Hypothalamus (tissue), 51 donors: ENCODE measurements at places on chromosomes 11 and 22.

GRCh38 chr11:20821046-20821445 is 151.7 kb downstream of the NELL1 start:
- no peak for DNase-seq

GRCh38 chr11:121163658-121164308 is 62.7 kb downstream of the TECTA start:
- DNase-seq = no peak

DNA sequence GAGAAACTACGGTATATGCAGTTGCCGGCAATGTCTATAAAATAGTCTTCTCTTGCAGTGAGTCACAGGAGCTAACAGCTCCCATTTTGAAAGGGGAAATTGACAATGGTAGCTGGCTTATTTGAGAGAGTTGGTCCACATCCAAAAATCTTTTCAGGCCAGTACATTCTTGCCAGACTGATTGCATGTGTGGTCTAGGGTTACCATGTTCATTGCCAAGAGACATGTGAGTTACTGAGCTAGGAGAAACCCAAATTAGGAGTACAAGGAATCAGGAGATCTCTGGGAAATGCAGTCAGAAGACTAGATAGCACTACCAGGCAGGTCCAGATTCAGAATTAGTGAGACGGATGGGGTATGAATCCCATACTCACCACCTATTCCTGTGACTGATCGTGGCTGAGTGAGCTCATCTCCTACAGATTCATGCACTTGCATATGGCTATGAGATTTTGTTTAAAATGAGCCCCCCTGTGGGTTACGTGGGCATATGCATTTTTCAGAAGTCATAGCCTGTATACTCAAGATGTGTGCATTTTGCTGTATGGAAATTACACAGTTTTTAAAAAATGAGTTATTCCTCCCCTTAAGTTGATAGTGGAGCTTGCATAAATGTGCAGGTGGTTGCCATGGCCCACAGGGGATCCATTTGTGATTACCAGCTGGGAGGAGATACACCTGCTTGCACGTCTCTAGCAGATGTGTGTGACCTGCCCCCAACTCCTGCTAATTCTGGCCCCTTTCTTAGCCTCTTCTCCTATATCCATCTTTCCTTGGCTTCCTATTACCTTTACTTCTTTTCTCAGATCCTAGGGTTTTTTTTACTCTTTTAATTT is 102.7 kb downstream of the COMMD9 start:
- no peak for DNase-seq

DNA sequence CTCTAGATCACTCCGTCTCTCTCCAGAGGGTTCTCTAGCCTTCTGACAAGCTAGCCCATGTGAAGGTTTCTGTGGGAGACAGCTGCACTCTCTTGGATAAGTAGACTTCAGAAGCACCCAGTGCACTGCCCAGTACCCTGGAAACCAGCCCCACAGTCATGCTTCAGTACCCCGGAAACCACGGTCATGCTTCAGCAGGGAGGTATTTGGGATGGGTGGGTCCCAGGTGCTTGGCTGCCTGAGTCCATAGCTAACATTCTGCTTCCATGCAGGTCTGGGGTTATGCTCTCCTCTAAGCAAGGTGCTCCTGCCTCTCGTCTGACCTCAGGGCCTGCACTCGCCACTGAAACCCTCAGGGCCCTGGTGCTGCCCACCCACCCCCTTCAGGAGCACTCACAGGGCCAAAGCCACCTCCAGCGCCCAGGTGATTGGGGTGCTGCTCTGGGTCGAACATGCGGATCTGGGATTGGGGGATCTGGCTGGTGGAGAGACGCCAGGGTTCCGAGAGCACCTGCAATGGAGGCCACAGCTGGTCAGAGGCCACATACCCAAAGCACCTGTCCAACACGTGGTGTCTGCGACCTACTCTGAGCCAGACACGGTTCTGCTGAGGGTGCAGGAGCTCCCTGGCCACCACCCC is 7.3 kb upstream of the SYCE3 start:
- DNase-seq = no peak

- no peak for DNase-seq
Observed at GRCh38 chr11:100574894-100575769, 112.0 kb upstream of the ARHGAP42 start.

- DNase-seq = no peak
Observed at GRCh38 chr11:30295178-30295885, 27.6 kb upstream of the ARL14EP start.

DNA sequence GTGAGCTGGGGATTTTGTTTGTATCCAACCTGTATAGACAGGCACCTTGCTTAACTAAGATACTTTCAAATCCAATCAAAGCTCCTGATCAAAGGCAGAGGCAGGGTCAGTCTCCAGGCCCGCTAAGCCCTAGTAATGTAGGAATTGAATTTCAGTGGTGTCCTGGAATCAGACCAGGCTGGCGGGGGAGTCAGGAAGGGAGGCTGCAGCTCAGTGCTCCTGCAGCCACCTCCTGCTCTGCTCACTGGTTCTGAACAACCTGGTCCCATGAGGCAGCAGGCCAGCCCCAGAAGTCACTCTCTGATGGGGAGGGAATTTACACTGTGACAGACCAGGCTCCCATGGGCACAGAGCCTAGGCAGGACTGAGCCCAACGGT is 38.5 kb upstream of the GALNT18 start:
- DNase-seq = no peak

DNA sequence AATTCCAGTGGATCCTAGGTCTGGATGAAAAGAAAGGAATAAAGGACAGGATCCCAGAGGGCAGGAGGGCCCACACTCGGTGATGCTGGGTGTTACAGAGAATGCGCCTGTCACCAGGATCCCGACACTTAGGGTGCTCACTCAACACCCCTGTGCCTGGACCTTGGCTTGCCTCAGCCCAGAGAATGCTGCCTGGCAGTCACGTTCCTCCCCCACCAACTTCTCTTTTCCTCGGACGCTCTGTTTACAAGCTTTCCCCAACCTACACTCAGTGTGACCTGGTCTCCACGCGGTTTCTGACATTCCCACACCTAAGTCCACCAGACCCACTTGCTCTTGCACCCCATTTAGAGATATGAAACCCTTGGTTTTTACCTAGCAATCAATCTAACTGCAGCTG is 38.0 kb upstream of the ETS1 start:
- no peak for DNase-seq

DNA sequence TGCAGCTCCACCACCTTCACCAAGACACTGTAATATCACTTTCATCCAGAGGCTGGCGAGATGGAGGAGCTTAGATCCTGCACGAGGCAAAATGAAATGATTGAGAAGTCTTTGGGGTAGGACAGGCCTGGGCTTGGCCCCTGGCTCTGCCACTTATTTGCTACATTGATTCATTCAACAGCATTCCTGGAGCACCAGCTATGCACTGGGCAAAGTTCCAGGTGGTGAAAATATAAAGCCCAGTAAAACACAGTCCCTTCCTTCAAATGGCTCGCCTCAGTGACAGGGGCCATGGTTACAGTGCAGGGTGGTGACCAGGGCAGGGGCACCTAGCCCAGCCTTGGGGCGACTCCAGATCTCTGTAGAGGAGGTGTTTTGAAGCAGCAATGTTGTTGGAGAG is 19.7 kb downstream of the ALX4 start:
- DNase-seq = no peak

GRCh38 chr11:75389276-75389605 is 10.1 kb upstream of the RPS3 start:
- DNase-seq = no peak

GRCh38 chr22:46753761-46754109 is 8.7 kb upstream of the TBC1D22A start:
- DNase-seq = no peak

DNA sequence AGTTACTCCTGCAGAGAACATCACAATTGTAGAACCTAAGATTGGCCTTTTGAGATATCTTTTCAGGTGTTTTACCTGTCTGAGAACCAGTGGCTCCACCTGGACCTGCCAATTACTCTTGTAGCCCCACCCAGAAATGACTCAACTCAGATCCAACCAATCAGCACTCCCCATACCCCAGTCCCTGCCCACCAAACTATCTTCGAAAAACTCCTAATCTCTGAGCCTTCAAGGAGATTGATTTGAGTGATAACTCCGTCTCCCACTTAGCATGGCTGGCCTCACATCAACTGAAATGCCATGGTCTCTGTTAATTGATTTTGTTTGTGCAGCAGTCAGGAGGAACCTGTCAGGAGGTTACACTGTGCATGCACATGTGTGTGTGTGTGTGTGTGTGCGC is 103.6 kb downstream of the MTNR1B start:
- DNase-seq = no peak

DNA sequence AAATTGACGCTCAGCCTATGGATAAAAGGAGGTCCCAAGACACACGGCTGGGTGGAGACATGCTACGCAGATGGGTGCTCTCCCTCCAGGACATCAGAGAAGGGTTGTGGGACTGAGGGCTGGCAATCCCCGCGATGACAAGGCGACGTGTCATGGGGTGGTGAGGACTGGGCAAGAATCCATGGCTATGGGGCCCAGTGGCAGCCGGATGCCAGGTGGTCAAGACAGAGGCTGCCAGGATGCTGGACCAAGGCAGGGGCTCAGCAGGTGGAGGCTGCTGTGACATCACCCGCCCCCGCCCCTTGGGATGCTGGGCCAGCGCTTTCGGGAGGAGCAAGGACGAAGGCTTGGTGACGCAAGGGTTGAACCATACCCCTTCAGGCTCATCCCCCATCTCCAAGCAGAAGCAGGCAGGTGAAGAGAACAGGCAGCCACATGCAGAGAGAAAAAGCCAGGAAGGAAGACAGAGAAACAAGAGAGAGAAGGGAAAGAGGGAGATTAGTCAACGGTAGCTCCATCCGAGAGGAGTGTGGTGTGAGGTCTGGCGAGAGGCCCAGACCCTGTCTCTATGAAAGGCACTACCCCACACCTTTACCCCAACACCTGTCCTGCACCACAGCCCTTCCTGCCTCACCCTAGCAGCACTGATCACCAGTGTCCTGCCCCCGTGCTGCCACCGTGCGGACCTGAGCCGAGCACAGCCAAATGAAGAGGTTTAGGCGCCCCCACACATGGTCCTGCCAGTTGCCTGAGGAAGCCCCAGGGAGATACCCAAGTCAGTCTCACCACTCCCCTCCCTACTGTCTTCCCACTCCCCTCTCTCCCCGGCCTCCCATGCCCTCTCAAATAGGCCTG is 24.1 kb upstream of the RASL10A start:
- no peak for DNase-seq

DNA sequence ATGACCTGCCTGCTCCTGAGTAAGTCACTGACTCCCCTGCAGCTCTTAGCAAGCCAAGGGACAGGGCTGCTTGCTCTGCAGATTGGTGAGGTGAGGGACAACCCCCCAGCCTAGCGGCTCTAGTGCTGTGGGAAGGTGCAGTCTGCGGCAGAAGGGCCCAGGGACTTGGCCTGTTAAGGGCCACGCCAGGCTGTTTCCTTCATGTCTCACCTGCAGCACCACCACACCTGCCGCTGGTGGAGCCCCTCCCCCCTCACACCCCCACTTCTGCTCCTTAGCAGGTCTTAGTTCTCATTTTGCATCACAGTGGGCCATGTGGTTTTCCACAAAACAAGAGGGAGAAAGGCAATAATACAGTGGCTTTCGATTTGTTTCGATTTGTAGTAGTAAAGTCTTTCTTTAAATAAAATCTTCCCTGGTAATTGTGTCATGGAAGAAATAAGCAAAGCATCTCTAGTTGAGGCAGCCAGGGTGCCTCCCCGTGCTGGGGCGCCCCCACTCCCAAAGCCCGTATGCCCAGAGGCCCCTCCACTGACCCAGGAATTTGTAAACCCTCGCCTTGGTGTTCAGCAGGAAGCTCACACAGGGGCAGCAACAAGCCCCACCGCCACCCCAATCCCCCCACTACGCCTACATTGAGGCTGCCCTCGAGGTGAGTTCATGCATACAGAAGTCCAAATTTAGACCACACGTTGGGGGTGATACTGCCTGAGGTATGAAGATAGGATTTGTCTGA is 86.5 kb upstream of the CLDN5 start:
- no peak for DNase-seq

- DNase-seq = no peak
Observed at GRCh38 chr22:36341640-36342041, 46.1 kb downstream of the MYH9 start.

GRCh38 chr11:72812604-72812966 is 1.6 kb upstream of the ATG16L2 start:
- no peak for DNase-seq

GRCh38 chr11:115897707-115898106 is 393.5 kb upstream of the CADM1 start:
- DNase-seq = no peak

- no peak for DNase-seq
Observed at GRCh38 chr11:21323617-21324016, 654.2 kb downstream of the NELL1 start.

GRCh38 chr11:31822175-31822926 is 11.2 kb upstream of the PAX6 start:
- DNase-seq = no peak

DNA sequence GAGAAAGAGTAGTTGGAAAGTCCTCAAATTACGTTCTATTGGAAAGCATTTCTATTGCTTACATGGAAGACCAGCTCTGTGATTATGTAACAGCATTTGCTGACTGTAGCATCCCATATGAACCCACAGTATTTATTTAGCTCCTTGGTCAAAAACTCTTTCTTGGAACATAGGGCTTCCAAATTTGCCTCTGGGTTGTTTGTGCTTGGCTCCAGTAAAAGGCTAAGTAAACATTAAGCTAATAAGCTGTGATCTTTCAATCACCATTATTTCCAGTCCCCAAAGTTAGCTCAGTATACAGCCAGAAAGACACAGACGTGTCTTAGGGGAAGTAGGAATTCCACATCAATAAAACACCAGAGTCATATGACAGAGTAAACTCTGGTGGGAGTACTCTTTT is 668.8 kb downstream of the DLG2 start:
- DNase-seq = no peak

DNA sequence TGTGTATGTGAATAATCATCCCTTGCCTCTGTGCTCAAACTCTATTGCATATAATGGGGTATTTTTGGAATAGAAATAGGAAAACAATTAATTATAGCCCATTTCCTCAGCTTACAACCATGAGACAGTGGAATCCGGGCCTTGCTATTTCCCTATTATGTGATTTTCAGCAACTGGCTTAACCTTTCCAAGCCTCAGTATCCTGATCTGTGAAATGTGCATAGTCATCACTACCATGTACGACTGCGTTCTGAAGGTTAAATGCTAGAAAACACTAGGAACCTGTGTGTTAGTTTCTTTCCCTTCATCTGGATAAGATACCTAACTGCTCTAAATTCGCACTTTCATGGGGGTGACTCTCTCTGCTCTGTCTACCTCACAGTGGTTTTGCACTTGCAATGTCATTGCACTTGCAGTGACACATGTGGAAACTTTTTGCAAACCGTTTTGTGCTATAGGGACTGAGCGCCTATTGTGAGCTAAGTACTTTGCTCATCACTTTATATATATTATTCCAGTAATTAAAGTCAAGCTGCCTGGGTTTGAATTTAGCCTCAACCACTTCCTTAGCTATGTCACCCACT is 48.3 kb downstream of the IRAG1 start:
- no peak for DNase-seq

- no peak for DNase-seq
Observed at GRCh38 chr22:48581796-48582469, 1245.7 kb downstream of the BRD1 start.

DNA sequence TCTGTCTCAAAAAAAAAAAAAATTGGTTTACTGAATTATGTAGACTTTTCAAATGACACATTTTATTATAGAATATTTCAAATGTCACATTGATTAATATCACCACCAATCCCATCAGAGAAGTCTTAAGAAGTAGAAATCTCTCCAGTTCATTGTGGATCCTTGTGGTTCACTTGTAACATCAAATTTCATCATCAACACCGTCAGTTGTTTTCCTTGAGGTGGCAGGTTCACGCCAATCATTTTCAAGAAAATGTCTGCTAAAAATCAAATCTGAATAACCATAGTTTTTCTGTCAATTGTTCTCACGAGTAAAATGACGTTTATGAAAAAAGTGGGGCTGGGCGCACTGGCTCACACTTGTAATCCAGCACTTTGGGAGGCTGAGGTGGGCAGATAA is 50.3 kb downstream of the TMPRSS5 start:
- no peak for DNase-seq
